H4 (cell line): ENCODE measurements at places on chromosomes 5 and 9.

- DNase-seq: no peak
Observed at GRCh38 chr9:107935931-107936330, 446.4 kb upstream of the KLF4 start.

DNA sequence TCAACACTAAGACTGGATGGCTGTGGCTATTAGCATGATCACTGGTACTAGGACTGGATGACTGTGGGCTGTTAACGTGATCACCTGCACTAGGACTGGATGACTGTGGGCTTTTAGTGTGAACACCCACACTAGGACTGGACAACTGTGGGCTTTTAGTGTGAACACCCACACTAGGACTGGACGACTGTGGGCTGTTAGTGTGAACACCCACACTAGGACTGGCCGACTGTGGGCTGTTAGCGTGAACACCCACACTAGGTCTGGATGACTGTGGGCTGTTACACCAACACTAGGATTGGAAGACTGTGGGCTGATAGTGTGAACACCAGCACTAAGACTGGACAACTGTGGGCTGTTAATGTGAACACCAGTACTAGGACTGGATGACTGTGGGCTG is 329.2 kb downstream of the OSTF1 start:
- DNase-seq: no peak

DNA sequence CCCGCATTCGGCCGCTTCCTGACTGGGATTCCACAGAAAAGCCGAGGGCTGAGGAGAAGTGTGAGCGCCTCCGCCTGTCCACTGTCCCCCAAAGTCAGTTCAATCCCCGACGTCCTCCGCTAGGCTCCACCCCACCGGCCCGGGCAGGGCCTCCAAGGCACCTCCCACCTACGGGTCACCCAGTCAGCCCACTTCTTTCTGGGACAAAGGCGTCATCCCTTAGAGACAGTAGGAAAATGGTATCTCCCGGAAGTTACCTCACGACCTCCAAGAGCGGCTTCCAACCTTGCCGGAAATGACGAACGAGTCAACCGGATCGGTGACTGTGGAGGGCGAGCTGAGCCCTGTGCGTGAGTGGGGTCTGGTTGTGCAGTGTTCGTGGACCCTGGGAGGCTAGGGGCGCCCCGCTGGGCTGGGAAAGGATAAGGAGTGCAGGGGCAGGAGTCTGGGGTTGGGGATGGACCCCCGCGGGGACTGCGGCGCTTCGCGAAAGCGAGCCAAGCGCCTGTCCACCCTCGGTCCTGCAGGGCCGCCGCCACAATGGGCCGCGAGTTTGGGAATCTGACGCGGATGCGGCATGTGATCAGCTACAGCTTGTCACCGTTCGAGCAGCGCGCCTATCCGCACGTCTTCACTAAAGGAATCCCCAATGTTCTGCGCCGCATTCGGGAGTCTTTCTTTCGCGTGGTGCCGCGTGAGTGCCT is at the start of the genes GDF9 and UQCRQ:
Gene GDF9, minus strand, starts transcription at position 128 of the 704 bp plus-strand sequence. CDS start 1,936 bp downstream, outside the sequence.
Gene UQCRQ, plus strand, starts transcription at position 301 of the 704 bp plus-strand sequence. Its CDS starts 240 bp downstream, at position 541.
- peak; percentile 100 for DNase-seq

GRCh38 chr5:127228540-127229184 is 61.9 kb upstream of the MEGF10 start:
- no peak for DNase-seq

DNA sequence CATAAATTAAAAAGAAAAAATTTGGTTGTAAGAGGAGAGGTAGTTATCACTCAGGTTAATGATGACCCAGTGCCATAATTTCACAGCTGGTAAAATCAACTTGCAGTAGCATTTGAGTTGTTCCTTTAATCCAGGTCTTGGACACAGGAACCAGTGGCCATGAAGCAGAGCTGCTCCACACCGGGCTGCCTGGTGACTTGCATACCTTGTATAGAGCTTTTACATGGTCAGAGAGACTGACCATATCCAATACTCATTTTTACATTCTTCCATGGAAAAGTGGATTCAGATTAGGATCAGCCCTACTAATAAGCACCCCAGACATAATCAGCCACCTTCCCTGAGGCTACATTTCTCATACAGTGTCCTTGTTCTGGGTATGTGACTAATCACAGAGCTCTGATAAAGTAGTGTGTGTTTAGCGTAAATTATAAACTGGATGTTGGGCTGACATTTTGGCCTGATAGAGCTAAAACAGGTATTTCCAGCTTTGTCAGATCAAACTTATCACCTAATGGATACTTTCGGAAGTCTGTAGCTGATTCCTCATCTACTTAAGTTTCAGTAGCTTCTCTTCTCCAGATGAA is 77.0 kb upstream of the ZSWIM6 start:
- no peak for DNase-seq

GRCh38 chr5:118692811-118693342 is 295.5 kb downstream of the DTWD2 start:
- no peak for DNase-seq

DNA sequence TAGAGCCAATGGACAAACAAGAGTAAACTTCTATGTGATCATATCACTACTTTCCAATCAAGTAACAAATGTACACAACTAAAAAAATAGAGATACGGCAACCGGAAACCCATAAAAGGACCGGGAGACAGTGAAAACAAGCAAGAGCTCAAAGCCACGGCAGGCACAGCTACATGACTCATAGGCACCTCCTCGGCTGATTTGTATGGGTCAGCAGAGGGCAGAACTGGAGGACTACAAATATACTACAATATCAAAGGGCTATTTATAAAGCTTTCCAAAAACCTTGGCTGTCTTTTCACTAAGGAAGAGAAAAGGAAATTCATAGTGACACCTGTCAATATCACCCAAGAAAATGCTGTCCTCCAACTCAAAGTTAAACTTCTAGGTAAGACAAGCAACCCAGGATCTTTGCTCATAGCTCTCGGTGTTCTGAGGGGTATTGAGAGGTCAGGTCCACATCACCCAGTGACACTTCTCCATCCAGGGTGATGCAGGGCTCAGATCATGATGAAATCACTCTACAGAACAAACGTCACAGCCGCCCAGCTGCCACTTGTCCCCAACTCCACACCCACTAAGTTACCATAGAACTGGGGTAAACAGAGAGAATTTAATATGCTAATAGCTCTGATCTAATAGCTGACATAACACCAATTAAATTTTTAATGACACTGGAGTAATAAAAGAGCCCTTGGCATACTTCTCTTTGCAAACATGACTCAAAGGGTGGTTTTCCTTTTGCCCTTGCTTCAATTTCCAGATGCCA is 41.3 kb downstream of the PFDN1 start:
- peak; percentile 79 for DNase-seq

DNA sequence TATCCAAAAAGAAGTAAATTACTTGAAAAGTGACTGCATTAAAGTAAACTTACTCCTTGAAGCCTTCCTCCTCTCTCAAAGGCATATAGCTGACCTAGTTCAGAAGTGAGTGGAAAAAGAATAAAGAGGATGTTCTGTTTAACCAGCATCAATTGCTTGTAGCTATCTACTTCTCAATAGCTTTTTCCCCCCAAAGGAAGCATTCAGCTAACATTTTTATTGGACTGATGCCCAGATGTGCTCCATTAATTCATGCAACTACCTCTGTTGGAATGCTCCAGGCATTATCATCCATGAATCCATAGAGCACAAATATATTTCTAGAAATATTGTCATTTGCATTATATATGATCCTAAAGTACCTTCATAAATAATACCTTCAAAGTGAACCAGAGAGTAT is 132.8 kb downstream of the RASEF start:
- DNase-seq: no peak

- DNase-seq: no peak
Observed at GRCh38 chr5:44619875-44620610, 188.7 kb upstream of the MRPS30 start.

DNA sequence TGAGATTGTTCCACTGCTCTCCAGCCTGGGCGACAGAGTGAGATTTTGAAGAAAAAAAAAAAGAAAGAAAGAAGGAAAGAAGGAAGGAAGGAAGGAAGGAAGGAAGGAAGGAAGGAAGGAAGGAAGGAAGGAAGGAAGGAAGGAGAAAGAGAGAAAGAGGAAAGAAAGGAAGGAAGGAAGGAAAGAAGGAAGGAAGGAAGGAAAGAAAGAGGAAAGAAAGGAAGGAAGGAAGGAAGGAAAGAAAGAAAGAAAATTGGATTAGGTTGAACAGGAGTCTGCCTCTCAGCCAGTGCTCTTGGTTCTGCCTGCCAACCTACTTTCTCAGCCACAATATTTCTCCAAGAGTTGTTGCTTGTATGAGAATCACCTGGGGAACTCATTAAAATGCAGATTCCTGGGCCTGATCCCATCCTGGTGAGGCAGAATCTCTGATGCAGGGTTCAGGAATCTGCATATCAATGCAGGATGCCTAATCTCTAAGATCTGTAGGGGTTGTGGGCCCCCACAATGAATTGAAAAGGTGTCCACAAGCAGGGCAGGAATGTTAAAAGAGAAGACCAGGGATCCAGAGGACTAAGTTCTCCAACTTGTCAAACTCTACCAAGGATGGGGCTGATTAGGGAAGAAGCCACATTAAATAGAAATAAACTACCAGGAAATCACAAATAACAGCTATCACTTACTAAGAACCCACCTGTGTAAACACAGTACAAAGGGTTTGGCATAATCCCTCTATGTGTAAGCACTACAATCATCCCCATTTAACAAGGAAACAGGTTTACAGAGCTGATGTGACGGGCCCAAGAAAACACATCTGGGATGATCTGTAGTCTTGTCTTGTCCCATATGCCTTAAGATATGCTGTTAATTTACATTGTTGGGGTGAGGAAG is 23.4 kb upstream of the GALNT10 start:
- DNase-seq: no peak

DNA sequence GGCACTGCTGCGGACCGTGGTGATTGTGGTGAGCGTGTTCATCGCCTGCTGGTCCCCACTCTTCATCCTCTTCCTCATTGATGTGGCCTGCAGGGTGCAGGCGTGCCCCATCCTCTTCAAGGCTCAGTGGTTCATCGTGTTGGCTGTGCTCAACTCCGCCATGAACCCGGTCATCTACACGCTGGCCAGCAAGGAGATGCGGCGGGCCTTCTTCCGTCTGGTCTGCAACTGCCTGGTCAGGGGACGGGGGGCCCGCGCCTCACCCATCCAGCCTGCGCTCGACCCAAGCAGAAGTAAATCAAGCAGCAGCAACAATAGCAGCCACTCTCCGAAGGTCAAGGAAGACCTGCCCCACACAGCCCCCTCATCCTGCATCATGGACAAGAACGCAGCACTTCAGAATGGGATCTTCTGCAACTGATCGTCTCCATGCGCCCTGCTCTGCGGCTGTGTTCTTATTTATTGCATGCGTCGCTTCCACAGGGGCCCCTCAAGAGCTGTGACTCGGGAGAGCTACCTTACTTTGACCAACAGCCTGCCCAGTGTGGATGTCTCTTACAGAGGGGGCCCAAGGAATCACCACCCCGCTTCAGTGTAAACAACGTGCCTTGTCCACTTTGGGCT is 10.8 kb downstream of the S1PR3 start:
- no peak for DNase-seq
